ENCODE measurements at places on chromosomes 3 and 15.

GRCh38 chr3:14725013-14725412 lies 50.1 kb downstream of the C3orf20 start:
- DNase-seq: no peak

DNA sequence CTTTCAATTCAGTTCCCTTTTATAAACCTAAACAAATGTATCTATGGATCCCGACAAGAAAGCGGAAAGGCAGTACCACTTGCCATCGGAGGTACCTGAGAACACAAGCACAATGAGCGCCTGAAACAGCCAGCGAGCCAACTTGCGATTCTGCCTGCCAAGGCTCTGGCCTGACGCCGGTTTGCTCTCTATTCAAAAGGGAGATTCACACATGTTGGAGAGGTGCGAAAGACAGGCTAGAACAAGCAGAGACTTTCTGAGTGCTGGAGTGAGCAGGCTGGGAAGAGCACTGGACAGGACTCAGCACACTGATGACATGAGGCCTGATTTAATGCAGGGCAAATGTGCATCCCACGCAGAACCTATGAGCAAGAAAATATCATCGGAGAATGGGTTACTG lies 17.7 kb upstream of the PRR23E start:
- no peak for DNase-seq

DNA sequence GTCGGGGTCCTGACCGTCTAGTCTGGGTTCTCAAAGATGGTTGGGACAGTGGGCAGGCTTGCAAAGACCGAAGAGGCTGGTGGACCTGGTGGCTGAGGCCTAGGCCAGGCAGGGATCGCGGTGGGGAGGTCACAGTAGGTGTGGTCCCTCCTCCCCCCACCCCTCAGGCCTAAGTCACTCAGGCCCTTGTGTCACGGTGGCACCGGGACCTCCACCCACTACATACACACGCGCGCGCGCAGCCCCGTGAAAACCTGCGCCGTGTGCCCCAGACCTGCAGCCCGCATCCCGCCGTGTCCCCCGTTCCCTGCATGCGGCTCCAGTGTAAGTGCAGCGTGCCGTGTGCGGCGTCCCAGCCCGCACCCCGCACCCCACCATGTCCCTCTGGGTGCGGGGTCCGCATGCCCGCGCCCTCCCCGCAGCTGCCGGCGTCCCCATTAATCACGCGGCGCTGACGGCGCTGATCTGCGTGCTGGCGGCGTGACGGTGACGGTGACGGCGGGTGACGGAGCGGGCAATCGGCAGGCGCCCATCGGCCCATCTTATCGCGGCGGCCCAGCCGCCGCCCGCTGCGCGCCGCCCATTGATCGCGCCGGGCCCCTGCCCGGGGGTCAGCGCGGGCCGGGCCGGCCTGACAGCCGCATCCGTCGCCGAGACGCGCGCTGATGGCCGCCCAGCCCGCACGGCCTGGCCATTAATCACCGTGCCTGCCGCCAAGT lies 24.4 kb downstream of the SEC61A1 start:
- DNase-seq: peak; percentile 32

DNA sequence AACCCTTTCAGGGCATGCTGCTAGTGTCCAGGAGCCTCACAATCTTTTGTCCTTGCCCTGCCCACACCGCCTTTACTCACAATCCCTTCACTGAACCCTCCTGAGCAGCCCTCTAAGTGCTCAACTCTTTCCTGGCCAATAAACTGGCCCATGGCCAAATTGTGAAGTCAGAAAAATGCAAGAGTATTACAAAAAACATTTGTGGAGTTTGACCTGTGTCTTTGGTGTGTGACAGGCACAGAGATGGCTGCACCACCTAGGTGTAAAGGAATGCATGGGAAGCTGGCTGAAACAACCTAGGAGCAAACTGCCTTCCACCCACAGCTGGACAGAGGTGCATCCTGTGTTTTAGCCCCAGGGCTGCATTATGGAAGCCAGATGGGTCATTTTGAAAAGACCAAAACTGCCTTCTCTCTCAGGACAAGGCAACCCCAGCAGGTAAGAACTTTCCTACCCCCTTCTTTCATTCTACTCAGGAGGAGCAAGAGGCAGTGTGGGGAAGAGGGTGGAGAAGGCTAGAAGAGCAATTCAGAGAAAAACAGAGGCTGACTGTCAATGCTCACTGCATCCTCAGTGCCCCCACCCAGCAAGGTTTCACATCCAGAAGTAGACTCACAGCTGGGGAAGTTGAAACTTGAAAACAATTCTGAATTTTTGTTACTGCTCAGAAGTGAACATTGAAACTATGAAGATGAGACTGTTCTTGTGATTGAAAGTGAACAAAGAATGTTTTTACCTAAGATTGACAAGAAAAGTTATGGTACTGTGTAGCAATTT lies 78.6 kb downstream of the TRIM42 start:
- no peak for DNase-seq

- no peak for DNase-seq
These were observed 31.6 kb upstream of the PDZRN3 start for GRCh38 chr3:73656241-73656890.

DNA sequence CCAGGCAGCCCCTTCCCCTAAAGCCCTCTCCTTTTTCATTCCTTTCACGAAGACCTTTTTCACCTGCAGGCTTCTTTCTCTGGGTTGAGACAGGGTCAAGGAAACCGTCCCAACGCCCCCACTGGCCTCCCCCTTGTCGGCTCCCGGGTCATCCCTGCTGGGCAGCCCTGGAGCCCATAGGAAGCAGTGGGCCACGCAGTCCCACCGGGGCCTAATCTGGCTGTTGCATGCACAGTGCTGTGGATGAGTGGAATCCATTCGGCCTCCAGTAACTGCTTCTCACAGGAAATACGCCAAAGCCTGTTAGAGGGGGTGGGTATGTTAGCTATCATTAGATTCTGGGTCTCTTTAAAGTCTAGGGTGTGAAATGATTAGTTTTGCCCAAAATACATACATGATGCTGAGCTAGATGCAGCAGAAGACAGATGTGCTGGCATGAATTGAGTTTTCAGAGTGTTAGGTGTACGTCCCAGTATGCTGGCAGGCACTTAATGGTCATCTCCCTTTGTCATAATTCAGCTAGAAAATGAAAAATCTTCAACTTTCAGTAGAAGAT lies 16.6 kb downstream of the LYSMD4 start:
- no peak for DNase-seq

DNA sequence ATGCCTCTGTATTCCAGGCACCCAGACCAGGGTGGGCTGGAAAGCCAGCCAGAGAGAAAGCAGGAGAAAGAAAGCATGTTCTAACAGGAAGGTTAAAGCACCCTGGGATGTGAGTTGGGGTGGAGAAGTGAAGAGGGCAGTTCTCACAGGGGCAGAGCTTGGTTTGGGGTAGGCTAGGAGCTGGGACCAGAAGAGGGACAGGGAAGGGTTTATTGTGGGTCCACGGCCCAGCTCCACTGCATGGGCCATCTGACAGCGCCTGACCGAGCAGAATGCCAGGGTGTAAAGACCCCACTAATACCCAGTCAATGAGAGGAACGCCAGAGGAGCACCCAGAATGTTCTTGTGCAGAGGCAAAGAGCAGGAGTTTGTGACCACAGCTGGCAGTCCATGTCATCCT lies 27.1 kb upstream of the MAGEF1 start:
- no peak for DNase-seq

DNA sequence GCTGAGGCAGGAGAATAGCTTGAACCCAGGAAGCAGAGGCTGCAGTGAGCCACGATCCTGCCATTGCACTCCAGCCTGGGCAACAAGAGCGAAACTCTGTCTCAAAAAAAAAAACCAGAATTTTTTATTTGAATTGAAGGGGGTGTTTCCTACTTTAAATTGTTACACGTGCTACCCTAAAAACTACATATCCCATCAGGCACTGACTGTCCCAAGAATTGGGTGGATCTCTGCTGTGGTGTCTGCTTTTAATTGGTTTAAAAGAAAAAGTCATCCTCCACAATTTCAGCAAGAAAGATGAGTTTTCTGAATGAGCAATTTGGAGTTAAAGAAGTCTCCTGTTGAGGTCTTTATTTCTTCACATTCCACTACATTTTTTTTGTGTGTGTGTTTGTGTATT lies 2.1 kb downstream of the PDIA3 start:
- no peak for DNase-seq

DNA sequence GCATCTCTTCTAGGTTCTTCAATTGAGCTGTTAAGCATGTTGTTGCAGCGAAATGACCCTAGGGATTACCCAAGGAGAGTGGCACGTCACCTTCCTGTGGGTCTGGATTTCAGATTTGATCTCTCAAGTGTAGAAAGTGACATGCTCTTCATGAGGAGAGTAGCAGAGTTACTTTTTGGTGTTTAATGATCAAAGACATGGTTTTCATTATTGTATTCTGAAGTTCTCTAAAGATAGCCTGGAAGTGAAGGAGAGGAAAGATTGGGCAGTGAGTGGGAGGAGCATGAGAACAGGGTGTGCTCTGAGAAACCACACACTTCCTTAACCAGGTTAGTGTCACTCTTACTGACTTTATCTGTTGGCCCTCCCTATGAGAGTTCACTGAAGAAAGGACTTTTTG lies 153.6 kb downstream of the AKAP13 start:
- no peak for DNase-seq

DNA sequence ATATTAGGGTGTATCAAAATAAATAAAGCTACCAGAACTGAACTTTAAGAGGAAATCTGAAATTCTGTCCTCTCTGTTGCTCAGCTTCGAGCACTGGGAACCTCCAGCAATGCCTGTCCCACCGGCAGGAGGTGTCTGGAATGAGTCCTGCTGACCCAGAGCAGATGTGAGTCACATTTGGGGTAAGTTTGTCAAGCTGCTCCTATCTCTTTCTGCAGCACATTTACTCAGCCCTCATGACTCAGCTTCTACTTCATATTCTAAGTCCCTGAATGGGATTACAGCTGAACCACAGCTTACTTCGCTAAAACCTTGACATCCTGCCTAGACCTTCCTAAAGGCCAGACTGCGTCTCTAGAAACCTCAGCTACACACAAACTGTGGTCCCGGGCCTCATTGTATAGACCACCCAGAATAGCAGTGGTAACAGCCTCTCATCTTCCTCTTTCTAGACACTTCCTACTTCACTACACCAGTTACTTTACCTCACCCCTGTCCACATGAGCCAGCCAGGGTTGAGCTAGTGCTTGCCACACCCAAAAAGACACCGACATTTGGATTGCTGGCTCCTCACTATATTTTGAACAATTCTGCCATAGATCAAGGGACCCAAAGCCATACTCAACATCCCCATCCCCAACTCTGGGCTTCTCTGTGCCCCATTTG lies 109.6 kb upstream of the TMCO5A start:
- DNase-seq: no peak

DNA sequence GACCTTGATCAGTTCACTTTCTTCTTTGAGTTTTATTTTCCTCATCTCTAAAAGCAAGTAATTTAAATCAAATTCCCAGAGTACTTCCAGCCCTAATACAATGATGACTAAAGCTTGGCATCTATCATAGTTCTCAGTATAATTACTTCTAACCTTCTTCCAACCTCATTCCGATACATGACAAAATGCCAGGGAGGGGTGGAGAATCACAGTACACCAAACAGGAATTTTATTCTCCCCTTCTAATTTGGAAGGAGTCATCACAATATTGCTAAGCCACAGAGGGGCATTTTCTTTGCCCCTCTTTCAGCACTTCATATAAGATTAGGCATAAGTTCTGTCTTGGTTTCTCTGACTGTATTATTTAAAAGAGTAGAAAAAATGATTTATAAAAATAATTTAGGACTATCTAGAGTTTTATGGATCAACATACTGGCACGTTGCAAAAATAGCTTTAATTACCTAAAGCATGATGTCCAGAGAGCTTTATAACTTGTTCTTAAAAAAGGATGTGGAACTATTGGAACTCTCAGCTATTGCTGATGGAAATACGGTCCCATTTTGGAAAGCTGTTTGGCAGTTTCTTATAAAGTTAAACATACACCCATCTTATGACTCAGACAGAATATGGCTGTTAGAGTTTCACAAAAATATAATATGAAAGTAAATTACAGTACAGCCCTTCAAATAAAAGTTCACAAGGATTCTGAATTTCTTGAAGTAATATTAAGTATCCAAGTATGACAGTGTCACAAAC lies 86.9 kb upstream of the UBE2E2 start:
- no peak for DNase-seq

- DNase-seq: no peak
These were observed 34.7 kb downstream of the NIPA2 start for GRCh38 chr15:22872936-22873701.

DNA sequence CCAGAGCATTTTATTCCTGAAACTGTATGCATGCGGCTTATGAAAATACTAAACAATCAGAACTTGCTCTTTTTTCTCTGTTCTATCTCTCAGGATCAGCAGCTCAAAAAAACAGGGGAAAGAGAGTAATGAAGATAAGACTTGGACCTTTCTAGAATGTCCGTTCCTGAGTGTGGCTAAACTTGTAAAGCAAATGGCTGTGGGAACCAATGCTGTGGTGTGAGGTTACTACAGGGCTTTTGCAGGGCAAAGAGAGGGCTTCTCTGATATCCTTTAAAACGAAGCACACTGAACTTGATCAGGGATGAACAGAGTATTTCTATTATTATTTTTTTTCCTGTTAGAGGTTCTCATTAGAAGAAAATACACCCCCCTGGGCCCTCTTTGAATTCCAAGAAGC lies 223.4 kb downstream of the THRB start:
- no peak for DNase-seq

GRCh38 chr3:70603103-70603502 lies 290.7 kb upstream of the MDFIC2 start:
- DNase-seq: no peak

DNA sequence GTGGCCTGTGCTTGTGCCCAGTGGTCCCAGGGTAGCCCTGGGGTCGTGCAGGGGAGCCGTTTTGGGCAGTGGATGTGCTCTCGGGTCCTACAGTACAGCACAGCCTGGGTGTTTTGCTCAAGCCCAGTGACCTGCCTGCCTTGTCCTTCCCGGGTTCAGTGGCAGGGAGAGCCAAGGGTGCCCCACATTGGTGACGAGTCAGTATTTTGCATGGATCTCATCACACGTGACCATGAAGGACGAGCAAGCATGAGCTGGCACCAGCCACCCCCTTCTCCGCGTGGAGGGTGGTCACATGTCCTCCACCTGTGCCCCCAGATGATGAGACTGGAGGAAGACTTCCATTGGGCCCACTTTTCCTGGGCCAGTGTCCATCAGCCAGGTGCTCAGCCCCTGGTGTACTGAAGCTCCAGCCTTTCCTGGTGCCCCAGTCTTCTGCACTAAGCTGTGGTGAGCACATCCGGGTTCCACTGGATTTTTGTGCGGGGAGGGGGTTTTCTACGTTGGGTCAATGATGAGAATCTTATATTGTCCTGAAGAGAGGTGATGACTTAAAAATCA lies 197.5 kb downstream of the UBE3A start:
- DNase-seq: no peak

GRCh38 chr3:23308986-23309625 lies 106.0 kb downstream of the UBE2E2 start:
- no peak for DNase-seq

GRCh38 chr3:47152578-47152977 lies 11.3 kb downstream of the SETD2 start:
- DNase-seq: no peak

DNA sequence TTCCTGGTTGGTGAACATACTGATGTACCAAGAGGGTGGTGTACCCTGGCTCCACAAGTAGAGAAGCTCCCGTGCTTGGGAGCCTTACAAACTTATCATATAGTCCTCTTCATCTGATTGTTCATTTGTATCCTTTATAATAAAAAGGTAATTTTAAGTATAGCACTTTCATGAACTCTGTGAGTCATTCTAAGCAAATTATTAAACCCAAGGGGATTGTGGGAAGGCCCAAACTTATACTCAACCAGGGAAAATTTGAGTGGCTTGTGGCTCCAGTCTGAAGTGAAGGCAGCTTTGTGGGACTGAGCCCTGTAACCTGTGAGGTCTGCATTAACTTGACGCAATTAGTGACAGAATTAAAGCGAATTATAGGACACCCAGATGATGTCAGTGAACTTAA lies 29.0 kb downstream of the TTBK2 start:
- DNase-seq: no peak

GRCh38 chr15:97319291-97319690 lies 641.2 kb upstream of the ARRDC4 start:
- no peak for DNase-seq

Measured in stimulated activated naive CD4-positive, alpha-beta T cell treated with Interleukin-2 at 50 U/mL for 16 hours (primary cell).